ENCODE measurements at places on chromosomes 7 and 10.

GRCh38 chr7:147400221-147400689 lies 1190.3 kb upstream of the C7orf33 start:
- DNase-seq, result peak; percentile 21

GRCh38 chr7:78720066-78720465 lies 733.4 kb downstream of the MAGI2 start:
- DNase-seq, result no peak

DNA sequence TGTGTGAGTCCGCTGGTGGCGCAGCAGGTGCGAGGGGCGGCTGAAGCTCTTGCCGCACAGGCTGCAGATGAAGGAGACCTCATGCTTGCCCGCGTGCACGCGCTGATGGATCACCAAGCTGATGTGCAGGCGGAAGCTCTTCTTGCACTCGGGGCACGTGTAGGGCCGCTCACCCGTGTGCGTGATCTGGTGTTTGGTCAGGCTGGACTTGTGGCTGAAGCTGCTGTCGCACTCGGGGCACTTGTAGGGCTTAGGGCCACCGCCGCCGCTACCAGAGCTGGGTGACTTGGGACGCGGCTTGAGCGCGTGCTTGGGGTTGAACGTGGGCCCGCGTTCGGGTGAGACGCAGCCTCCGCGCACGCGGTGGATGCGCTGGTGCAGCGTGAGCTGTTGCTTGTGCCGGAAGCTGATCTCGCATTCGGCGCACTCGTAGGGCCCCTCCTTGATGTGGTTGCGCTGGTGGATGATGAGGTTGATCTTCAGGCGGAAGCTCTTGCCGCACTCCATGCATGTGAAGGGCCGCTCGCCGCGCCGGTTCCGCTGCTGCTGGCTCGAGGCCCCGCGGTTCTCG lies 28.7 kb downstream of the ZNF777 start:
- DNase-seq, result no peak

- DNase-seq, result peak; percentile 35
Observed at GRCh38 chr10:42866115-42866995, 83.8 kb downstream of the BMS1 start.

- DNase-seq, result peak; percentile 85
Observed at GRCh38 chr10:130109796-130110245, 809 bp downstream of the C10orf143 start.

DNA sequence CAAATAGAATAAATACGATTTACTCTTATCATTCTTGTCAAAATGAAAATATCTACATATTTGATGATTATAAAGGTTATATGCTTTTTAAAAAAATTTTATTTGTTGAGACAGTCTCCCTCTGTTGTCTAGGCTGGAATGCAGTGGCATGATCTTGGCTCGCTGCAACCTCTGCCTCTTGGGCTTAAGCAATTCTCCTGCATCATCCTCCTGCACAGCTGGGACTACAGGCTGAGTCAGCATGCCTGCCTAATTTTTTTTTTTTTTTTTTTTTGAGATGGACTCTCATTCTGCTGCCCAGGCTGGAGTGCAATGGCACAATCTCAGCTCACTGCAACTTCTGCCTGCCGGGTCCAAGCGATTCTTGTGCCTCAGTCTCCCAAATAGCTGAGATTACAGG lies 48.9 kb downstream of the PUS7 start:
- DNase-seq, result peak; percentile 78

DNA sequence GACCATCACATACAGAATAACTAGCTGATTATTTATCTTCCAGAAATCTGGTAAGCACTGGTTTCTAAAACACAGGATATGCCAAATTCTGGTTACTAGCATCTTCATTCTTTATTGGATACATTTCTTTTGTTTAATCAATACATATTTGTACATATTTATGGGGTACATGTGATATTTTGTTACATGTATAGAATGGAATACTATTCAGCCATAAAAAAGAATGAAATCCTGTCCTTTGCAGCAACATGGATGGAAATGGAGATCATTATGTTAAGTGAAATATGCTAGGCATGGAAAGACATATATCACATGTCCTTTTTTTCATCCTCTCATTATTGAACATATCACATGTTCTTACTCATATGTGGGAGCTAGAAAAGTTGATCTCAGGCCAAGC lies 32.7 kb upstream of the PURB start:
- DNase-seq, result no peak

DNA sequence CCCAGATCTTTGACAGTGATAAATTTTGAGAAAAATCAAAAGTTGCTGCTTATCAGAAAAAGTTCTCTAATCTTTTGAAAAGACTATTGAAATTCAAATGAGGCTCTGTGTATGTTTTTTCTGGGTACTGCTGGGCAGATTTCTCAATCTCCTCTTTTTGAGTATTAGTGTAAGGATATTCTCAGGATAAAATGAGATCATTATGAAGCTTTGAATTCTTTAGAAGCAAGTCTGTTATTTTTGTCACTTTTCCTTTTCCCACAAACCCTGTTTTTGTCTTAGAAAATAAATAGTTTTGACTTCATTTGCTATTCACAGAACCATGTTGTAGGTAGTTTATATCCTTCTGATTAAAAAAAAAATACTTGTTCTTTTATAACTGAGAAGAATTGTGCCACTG lies 7.9 kb downstream of the STAM start:
- no peak for DNase-seq

GRCh38 chr7:84264396-84264795 lies 69.8 kb upstream of the SEMA3A start:
- no peak for DNase-seq

DNA sequence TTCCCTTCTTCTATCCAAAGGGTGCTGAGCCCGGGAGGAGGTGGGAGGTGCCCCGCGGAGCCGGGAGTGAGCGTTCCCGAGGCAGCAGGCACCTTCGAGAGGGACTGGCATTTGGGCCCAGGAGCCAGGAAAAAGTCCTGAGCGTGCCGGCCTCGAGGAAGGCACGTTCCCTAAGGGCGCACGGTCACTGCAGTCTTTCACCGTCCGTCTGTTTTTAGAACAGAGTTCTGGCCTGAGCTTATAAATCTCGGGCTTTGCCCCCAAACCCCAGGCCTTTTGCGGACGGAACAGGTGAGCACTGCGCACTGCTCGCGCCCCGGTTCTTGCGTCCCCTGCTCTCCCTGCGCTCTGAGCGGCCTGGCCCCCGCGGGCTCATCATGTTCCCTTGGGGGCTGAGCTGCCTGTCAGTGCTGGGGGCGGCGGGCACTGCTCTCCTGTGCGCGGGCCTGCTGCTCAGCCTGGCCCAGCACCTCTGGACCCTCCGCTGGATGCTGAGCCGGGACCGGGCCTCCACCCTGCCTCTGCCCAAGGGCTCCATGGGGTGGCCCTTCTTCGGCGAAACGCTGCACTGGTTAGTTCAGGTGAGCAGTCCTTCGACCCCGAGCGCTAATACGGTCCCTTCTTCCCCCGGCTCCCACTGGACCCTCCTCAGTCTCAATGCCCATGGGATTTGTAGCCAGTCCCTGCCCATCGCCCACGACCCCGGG lies 442 bp downstream of the CYP26C1 start:
- DNase-seq, result no peak

GRCh38 chr7:30433506-30433905 lies 45.1 kb downstream of the NOD1 start:
- DNase-seq, result no peak

DNA sequence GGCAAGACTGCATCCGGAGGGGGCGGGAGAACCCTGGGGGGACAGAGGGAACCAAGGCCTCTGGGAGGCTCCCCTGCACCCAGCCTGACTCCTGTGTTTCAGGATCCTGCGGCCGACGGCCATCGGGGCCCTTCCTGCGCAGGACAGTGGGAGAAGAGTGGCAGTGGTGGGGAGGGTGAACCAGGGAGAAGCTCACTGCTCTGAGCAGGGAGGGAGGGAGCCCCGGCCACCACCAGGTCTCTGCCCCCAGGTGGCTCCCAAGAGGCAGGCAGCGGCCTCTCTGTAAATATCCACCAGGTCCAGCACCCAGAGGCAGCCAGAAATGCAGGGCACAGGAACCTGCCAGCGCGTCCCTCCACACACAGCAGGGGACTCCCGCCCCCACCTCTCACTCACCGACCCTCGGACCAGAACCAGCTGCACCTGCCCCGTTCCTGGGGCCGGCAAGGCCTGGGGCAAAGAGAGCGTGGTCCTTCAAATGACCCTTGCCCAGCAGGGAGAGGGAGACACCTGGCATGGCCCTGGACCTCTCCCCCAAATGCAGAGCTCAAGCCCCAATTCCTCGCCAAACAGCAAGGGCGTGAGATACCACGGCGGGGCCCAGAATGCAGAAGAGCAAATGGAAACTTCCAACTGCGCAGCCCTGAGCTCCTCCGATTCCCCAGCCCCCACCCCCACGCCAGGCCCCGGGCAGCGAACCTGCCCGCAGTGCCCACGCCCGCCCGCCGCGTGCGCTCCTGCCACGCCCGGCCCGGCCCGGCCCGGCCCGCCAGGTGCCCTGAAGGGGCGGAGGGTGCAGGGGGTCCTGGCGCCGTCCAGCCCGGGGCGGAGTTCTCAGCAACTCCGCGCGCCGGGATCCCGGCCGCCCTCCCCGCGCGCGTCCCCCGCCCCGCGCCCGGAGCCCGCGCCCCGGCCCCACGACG lies 805 bp downstream of the RASGEF1A start:
- no peak for DNase-seq

- no peak for DNase-seq
Observed at GRCh38 chr7:78499971-78500370, 701.4 kb downstream of the PHTF2 start.

DNA sequence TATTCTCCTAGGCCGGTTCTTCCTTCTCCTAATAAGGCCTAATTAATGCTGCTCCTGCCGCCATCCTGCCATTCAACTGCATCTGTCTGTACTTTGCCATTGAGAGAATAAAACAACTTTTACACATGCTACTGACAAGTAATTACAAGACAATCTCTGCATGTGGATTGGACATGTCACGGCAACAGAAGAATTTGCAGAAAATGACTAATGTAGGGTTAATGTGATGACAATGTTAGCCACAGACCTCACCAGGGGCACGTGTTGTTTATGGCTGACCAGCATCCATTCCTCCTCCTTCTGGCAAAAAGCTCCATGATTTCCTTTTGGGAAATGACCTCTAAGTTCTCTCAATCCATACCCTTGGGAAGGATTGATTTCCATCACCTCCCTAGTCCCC lies 58.0 kb downstream of the NEBL start:
- DNase-seq, result no peak
